Upper lobe of left lung (tissue), 6 donors: ENCODE measurements at places on chromosomes 11 and 22. TPM values are rescaled to one million over a fixed set of nuclear protein-coding genes. Genes with fewer than 3 reads are reported as not detected.

DNA sequence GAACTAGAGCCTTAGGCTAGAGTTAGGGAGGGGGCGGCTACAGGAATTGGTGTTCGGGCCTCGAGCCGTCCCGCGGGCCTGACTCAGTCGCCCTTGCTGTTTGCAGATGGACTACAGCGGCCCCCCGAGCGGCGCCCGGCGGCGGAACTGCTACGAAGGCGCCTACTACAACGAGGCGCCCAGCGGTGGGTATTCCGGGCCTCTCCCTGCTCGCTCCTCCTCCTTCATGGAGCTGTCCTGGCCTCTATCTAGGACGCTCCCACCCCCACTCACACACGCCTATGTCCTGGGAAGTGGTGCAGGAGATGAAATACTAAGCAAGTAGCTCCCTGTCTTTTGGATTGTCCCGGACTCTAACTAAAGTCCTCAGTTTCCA is 1.4 kb downstream of the MYOD1 start:
- H3K36me3 ChIP-seq = no peaks in the 10 kb centered on the region
- peaks cover 24% of the 10 kb centered on the region for H3K27me3 ChIP-seq
- no peak overlapping the region for H3K27ac ChIP-seq
- peaks cover 2% of the 10 kb centered on the region for H3K4me1 ChIP-seq
- no peak overlapping the region for H3K4me3 ChIP-seq
- peak; percentile 77 for DNase-seq

The CDC45 gene
- 1.7 TPM for total RNA-seq

The TMEM191C gene
- 2.9 TPM for total RNA-seq

DNA sequence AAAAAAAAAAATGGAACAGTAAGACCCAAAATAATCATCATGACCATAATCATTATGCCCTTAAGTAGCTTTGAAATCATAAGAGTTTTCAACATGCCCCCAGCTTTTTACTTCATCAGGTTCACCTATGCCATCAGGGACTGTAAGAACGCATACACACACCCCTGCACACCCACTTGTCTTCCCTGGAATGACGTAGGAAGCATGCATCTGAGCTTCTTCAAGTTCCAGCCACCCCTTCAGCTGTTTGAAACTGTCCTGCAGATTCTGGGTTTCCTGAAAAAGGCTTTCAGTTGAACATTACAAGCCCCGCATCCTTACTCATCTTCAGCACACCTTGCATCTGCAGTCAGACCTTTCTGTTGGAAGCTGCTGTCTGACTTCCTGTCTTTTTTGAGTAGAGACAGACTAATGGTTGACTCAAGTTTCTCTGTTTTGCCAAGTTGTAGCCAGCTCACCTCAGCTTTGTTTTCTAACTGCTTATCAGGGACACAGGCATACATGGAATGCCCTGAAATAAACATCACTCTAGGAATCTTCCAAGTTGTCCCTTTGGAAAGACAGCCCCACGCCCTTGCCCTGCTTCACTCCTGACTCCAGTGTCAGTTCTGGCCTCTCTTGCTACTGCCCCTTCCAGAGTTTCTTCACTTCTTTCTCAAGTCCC is 37.0 kb downstream of the ARHGAP1 start:
- peaks cover 45% of the 10 kb centered on the region for H3K36me3 ChIP-seq
- DNase-seq = no peak
- no peak overlapping the region for H3K27ac ChIP-seq
- H3K27me3 ChIP-seq = no peaks in the 10 kb centered on the region
- H3K4me3 ChIP-seq = no peak overlapping the region

The C11orf65 gene
- total RNA-seq = 1.1 TPM

The KDELR3 gene
- total RNA-seq = 14.2 TPM

- no peak for DNase-seq
- H3K4me1 ChIP-seq = peaks cover 30% of the 10 kb centered on the region
- H3K4me3 ChIP-seq = no peak overlapping the region
- peaks cover 22% of the 10 kb centered on the region for H3K36me3 ChIP-seq
Observed at GRCh38 chr22:41442240-41442792, 4.3 kb downstream of the TOB2 start.

- no peaks in the 10 kb centered on the region for H3K27me3 ChIP-seq
- peaks cover 40% of the 10 kb centered on the region for H3K4me1 ChIP-seq
- no peaks in the 10 kb centered on the region for H3K36me3 ChIP-seq
- no peak for DNase-seq
- H3K4me3 ChIP-seq = peak overlapping the region; percentile 8
- H3K27ac ChIP-seq = peak overlapping the region; percentile 79
Observed at GRCh38 chr22:43289531-43289963, 53.6 kb downstream of the SCUBE1 start.

DNA sequence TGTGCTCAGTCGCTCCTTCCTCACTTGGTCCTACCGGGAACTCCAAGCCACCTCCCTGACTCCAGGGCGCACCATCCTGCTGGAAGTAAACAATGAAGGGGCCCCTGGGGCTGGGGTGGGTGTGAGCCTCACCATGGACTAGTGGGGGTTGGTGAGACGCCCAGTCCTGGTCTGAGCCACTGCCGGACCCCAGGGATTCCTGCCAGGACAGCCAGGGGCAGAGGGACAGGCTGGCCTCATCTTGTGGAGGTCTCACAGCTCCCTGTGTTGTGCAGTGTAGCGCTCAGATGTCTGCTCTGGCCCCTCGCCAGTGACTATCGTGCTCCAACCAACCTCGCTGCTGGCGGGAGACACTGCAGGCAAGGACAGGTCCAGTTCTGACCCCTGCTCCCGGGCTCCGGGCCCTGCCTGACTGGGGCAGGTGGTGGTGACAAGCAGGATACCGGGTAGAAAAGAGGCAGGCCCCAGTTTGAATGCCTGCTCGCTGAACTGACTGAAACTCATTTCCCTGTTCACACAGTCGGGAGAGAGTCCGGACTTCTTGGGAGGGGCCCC is 1021.4 kb downstream of the BRD1 start:
- H3K4me3 ChIP-seq = no peak overlapping the region
- no peaks in the 10 kb centered on the region for H3K36me3 ChIP-seq
- H3K27me3 ChIP-seq = no peaks in the 10 kb centered on the region
- H3K4me1 ChIP-seq = no peaks in the 10 kb centered on the region
- H3K27ac ChIP-seq = no peak overlapping the region

GRCh38 chr11:110032259-110032658 is 60.9 kb upstream of the ZC3H12C start:
- no peak overlapping the region for H3K27ac ChIP-seq
- H3K4me3 ChIP-seq = no peak overlapping the region
- H3K27me3 ChIP-seq = no peaks in the 10 kb centered on the region
- H3K4me1 ChIP-seq = no peaks in the 10 kb centered on the region

DNA sequence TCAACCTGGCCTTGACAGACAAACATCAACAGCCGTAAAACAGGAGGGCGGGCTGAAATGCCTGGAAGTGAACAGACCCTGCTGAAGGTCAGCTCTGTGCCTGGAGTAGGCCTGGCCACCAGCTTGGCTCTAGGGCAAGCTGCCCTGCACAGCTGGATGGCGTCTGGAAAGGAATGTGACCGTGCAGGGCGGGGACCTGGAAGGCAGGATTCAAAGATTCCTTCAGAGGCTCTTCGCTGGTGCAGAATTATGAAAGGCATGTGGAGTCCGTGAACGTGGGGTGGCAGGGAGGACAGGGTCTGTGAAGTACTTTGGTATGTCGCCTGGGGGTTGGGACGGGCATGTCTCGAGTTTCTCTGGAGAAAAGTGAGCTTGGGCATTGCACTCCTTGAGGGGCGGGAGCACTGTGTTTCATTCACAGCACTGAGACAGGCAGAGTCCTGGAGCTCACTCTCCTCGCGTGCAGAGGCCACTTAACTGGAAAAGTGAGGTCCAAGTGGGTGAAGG is 1.5 kb downstream of the EHD1 start:
- peaks cover 79% of the 10 kb centered on the region for H3K4me1 ChIP-seq
- peak overlapping the region; percentile 98 for H3K27ac ChIP-seq
- H3K27me3 ChIP-seq = no peaks in the 10 kb centered on the region
